Stimulated activated CD4-positive, alpha-beta T cell treated with anti-CD3 and anti-CD28 coated beads, Interleukin-1b, Interleukin-23, amount 100 ng/mL, for 1 hour (primary cell): ENCODE measurements at places on chromosomes 16 and 17.

- no peak for DNase-seq
Observed at GRCh38 chr16:56422896-56423441, 2.4 kb downstream of the AMFR start.

- no peak for DNase-seq
Observed at GRCh38 chr16:14301169-14302030, 230.3 kb downstream of the MRTFB start.

GRCh38 chr16:67188798-67189197 lies 1.1 kb downstream of the EXOC3L1 start:
- no peak for DNase-seq

GRCh38 chr16:55469821-55470532 lies 9.0 kb upstream of the MMP2 start:
- no peak for DNase-seq

DNA sequence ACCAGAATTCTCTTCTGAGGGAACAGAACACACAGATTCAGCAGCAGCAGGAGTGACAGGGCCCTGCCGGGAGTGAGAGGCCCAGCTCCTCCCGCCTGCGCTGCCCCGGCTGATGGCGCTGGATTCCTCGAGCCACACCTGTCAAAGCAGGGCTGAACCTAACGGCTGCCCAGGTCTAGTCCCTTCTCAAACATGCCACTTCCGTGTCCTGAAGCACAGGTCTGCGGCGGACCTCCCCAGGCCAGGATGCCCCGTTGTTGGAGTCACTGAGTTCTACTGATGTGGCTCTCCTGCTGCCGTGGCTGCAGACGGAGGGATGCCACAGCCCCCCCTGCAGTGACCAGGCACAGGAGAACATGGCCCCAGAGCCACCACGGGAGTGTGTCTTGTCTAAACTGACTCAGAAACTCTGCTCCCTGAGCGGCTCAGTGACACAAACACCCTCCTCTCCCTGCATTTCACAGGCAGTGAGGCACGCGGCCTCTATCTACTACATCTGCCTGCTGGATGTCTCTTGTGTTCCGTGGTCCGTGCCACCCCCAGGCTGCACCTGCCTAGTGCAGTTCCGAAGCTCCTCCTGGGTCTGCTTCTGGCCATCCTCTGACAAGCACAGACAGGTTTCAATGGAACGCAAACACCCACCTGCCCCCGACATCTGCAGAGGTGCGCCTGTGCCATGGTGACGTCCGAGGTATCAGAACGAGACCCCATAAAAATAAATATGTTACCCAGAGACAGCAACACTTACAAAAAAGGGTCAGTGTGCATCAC lies 44.7 kb upstream of the DNAH17 start:
- no peak for DNase-seq

GRCh38 chr16:87581857-87582215 lies 20.5 kb upstream of the JPH3 start:
- DNase-seq: no peak

GRCh38 chr16:73879621-73880020 lies 417.0 kb upstream of the PSMD7 start:
- DNase-seq: no peak

DNA sequence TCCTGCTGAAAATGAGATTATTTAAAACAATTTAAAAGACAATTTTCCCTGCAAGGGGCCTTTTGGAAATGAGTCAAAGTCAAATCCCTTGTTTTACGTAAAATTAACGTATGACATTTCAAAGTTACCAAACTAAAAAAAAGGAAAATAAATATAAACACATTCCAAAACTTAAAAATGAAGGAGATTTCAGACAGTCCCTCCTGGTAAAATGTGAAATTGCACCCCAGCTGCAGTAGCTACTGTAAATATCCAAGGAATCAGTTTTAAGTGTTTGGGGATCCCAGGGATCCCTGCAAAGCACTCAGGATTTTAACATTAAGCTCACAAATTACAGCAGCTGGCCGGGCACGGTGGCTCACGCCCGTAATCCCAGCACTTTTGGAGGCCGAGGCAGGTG lies 63.3 kb downstream of the NXN start:
- no peak for DNase-seq

GRCh38 chr17:39782980-39783379 lies 45.2 kb downstream of the GRB7 start:
- no peak for DNase-seq

DNA sequence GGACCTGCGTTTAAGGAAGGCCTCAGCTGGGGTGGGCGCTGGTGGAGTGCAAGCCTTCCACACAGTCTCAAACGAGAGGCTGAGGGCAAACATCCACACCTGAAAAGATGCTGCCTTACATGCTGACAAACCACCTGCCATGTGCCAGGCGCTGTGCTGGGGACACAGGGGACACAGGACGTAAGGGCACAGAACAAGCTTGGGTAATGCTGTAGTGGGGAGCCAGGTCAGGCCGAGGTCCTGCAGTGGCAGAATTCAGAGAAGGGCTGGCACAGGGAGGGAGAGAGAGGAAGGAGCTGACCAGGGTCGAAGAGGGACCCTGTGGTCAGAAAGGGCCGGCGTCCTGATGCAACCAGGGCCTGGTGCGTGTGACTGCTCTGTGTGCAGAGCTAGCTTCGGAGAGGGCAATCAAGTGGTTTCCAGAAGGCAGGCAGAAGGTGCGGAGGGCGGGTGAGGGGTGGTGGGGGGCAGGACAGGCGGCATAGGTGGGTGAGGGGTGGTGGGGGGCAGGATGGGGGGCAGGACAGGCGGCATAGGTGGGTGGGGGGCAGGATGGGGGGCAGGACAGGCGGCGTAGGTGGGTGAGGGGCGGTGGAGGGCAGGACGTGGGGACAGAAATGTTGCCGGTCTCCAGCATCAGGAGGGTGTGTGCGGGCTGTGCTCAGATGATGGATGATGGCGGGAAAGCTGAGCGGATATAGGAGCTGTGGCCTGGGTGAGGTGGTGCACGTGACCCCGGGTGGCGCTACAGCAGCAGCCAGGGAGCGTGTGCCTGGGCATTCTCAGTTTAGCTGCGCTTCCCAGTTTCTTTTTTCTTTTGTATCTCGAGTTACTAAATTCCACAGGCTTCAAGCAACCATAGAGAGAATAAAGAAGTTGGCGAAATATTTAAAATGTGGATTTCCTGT lies 18.8 kb downstream of the TELO2 start:
- no peak for DNase-seq

DNA sequence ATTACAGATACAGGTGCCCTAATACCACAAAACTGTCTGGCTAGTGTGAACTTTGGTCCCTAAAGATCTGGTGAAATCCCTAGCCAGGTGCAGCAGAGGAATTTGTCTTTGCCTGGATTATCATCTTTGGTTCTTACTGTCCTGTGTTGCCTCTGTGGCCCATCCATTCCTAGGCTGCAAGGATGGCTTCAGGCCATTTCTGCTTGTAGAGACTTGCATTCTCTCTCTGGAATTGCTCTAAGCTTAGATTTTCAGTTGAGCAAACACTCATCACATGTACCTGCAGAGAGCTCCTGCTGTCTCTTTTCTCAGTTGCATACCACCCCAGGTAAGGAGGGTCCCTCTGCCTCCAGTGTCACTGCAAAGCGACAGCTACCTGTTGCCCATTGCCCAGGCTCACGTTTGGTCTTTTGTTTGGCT lies 114.9 kb downstream of the PRKCA start:
- DNase-seq: no peak

DNA sequence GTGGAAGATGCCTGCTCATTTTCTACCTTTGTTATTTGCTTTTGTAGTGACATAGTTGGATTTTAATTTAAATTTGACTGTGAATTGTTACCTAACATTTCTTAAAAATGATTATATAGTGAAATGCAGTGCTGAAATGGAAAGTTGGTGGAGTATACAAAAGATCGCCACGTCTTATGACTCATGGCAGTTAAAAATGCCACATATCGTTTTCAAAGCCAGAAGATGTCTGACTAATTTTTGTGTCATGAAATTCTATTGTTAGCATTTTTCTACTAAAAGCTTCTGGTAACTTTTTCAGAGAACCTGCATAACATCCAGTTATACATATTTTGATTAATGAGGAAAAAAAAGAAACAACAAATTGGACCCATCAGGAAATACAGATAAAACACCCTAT lies 20.6 kb downstream of the MAP2K4 start:
- DNase-seq: no peak
